Stimulated activated CD8-positive, alpha-beta memory T cell treated with anti-CD3 and anti-CD28 coated beads, Interleukin-4, amount 100 ng/mL, for 48 hours (primary cell): ENCODE measurements at places on chromosomes 16 and 17.
A peak's percentile ranks its signal among the peaks of the same experiment; 100 is the strongest.

- DNase-seq: no peak
Observed at GRCh38 chr16:10039220-10040096, 142.8 kb downstream of the GRIN2A start.

DNA sequence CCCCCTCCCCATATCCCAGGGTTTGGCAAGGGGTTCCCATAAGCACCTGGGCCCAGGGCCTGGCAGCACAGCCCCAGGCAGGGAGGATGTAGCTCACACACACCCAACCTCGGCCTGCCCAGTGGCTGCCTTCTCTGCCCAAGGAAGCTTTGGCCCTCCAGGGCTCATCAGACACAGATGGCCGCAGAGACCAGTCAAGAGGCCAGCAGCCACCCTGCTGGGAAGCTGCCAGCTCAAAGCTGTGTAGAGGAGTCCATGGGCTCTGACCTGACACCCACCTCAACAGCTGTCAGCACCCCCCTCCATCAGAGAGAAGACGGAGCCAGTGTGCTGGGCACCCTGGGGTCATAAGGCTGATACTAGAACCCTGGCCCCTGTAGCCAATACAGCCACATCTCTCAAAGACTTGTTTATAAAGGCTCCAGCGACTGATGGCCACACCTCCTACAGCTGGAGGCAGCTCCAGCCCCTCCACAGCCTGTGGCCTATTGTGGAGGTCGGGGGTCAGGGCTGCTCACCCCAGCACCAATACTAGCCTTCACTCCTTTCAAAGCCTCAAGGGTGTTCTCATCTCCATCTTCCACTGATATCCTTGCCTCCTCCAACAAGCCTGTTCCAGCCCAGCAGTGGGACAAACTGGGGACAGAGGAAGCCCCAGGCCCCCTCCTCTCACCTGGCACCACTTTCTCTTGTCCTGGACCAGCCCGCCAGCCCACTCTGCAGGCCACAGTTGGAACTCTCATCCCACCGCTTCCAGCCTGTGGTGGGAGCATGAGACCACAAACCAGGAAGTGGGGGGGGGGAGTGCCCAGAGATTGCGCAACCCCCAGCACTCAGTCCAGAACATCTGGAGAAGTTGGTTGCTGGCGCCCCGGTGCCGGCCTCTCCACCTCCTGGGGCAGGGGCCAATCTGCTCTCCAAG is 2.2 kb upstream of the MPG start:
- no peak for DNase-seq

DNA sequence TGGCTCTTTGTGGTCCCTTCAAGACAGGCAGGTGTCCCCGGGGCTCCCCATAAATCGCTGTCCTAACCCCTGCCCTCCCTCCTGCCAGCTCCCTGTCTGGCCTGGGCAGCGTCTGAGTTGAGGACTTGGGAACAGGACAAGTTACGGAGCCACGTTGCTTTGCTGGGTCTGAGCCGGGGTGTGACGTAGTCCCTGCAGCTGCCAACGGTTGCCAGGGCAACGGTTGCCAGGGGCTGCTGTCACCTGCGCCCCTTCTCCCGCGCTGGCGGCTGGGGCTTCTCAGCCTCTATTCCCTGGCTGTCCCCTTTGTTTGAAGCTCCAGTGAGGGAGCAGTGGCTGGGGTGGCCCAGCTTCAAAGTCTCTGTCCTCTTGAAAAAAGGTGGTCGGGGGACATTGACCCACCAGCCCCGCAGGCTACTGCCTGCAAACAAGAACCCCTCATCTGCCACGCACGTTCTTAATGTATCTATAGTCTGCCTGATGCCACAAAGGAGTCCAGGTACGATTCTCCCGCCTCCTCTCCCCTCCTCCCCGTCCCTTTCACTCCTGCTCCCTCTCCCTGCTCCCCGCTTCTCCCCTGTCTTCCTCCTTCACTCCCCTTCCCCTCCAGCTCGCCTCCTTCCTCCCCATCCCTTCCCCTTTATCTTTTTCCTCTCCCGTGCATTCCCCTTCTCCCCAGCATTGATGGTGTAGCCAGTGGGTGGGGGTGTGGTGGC is 10.9 kb downstream of the ADGRG1 start:
- DNase-seq: no peak

- no peak for DNase-seq
Observed at GRCh38 chr16:27483088-27483437, 66.7 kb downstream of the GTF3C1 start.

DNA sequence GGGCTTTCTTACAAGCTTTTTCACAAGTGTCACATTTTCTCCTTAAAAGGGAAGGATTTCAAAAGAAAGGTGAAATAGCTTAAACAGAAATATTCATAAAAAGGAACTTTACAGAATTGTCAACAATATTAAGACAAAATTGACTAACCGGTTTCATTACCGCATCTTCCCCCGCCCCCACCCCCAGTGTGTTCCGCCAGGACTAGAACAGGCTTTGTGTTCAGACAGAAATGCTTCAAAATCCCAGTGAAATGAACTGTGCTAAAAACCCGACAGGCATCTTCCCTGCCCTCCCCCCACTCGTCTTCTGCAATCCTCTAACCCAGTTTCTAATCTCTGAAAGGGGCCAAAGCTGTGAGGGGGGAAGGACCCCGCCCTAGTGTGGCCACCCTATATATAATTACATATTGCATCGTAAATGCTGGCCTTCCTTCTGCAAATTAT is 990 bp upstream of the ROGDI start:
- no peak for DNase-seq

DNA sequence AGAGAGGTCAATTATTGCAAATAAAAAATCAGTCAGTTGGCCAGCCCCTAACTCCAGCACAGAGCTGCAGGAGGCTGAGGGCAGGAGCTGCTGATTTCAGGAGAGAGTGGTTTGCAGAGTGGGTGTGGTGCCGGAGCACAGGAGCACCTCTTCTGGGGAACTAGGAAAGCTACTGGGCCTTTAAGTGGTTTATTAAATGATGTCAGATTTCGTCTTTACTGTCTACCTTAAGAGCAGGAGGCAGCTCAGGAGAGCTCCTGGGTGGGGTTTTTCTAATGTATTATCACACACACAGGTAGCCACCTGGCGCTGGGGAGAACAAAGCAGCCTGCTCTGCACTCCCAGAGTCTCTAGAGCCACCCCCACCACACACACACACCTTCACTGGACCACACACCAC is 11.5 kb upstream of the HAS3 start:
- DNase-seq: no peak

GRCh38 chr17:35486920-35487732 is 38.6 kb upstream of the SLFN13 start:
- peak; percentile 92 for DNase-seq

- no peak for DNase-seq
Observed at GRCh38 chr17:77544347-77545110, 403.8 kb downstream of the SEC14L1 start.

GRCh38 chr17:337453-337852 is 15.2 kb downstream of the RPH3AL start:
- no peak for DNase-seq

DNA sequence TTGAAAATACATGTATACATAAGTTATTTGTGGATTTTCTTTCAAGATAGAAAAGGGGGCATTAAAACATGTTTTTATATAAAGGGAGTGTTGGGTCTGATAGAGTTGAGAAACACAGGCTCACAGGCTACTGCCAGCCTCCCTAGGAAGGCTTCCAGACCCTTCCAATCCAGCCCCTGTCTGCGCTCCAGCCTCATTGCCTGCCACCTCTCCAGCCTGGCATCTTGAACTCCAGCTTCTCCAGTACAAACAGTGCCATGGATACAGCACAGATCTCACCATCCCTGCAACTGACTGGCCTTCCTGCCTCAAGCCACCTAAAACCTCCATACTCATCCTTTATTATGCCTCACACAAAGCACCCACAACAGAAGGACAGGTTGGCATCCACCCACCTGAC is 40.7 kb downstream of the CCDC182 start:
- no peak for DNase-seq

GRCh38 chr16:57669476-57670162 is 1.5 kb downstream of the ADGRG3 start:
- no peak for DNase-seq
